Stimulated activated CD4-positive, alpha-beta T cell treated with anti-CD3 and anti-CD28 coated beads, Interleukin-15, amount 100 ng/mL, for 24 hours (primary cell): ENCODE measurements at places on chromosomes 11 and 22.

DNA sequence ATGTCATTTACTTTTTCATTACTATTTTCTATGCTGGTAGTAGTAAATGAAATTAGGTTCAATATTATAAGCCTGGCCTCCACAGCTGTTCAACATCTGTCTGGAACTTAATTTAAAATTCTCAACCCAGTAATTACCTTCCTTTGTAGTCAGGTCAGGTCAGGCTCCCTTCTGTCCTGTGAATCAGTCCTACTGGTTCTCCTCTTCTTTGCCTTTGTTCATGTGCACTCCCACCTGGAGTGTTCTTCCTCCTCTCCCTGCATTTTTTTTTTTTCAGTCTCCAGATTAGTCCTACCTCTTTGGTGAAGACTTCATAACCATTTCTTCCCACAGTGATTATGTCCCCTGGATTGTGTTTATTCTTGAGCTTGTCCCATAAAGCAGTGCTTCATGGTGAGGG, 67.9 kb downstream of the DKK3 start:
- DNase-seq, result no peak

DNA sequence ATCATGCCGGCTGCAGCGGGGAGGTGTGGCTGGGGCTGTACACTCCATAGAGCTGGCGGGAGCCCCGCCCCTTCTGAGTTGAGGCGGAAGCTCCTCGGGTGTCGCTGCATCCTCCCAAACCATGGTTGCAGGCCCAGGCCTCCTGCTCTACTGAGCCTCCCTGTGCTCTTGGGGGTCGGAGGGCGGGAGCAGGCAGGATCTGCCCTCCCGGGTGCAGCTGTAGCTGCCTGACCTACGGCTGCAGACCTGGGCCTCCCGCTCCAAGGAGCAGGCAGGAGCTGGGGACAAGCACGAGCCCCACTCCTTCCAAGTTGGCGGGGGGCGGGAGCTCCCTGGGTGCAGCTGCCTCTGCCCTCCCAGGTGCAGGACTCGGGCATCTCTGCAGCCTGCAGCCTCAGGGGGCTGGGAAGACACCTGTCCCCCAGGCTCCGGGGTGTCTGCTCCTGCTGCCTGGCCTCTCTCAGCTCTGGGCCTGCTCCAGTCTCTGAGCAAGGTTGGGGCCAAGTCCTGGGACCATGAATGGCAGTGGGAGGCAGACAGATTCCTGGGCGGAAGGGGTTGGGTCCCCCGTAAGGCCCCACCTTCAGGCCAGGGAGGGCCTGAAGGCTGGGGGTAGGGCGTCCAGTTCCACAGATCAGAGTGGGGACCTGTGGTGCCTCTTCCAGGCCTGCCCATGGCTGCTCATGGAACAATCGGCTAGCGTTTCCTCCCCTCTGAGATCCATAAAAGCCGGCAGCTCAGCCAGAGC, 46.4 kb upstream of the SC5D start:
- DNase-seq, result no peak

GRCh38 chr11:1667121-1667850, 29.7 kb upstream of the KRTAP5-6 start:
- no peak for DNase-seq

GRCh38 chr11:103889679-103890078, 146.8 kb upstream of the DDI1 start:
- DNase-seq, result no peak

DNA sequence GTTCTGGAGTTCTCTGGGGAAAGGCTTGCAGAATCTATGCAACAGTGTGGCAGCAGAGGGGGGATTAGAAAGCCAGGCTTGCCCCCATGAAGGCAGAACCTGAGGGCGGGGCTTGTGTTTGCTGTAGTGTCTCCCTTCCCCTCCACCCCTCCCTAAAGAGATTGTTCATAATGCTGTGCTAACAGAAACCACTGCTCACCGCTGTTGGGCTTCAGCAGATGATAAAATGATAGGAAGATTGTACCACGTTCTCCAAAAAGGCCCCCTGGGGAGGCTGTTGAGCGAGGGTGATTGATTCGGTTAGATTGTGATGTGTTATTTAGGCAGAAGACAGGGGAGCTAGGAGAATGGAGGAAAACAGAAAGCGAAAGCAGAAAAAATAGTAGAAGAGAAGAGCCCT, 215.2 kb upstream of the NCAM1 start:
- DNase-seq, result no peak

DNA sequence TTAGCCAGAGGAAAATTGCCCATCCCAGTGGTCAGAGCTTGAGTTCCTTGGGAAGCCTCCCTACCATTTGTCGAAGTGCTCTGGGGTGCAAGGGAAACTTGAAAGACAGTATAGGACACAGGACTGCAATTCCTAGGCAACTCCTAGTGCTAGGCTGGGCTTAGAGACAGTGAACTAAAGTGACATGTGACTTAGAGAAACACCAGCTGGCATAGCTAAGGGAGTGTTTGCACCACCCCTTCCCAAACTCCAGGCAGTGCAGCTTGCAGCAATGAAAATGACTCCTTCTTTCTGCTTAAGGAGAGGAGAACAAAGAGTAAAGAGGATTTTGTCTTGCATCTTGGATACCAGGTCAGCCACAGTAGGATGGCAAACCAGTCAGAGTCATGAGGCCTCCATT, 388.0 kb downstream of the DYNC2H1 start:
- no peak for DNase-seq

DNA sequence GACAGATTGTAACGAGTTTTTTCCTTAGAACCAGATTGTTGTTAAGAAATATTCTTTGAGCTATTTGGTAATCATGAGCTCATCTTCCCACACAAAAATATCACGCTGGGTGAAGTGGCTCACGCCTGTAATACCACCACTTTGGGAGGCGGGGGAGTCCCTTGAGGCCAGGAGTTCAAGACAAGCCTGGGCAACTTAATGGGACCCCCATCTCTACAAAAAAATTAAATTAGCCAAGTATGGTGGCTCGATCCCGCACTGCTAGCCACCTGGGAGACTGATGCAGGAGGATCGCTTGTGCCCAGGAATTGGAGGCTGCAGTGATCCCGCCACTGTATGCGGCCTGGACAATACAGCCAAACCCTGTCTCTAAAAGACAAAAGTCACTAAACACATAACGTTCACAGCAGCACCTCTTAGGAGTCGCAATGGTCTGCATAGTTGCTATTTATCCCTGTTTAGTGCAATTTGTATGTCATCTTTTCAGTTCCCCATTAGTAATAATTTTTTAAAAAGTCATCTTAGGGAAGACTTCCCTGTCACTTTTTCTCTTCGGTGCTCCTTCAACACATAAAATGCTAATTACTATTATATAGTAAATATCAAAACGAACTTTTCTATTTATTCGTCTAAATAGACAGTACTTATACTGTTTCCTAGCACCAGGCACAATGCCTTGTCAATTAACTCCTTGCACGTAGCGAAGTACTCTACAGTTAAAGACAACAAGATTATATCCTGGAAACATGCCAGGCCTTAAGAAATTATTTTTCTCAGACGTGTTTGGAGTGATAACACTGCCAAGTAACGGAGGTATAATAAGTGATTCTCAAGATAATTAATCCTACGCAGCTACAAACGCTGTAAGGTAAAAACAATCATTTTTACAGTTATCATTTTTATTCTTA, 1.1 kb downstream of the ST13 start:
- DNase-seq, result peak; percentile 22
